ENCODE measurements at places on chromosomes 5 and 9.

- no peak for DNase-seq
These were observed 211.6 kb downstream of the SYK start for GRCh38 chr9:91012933-91013841.

DNA sequence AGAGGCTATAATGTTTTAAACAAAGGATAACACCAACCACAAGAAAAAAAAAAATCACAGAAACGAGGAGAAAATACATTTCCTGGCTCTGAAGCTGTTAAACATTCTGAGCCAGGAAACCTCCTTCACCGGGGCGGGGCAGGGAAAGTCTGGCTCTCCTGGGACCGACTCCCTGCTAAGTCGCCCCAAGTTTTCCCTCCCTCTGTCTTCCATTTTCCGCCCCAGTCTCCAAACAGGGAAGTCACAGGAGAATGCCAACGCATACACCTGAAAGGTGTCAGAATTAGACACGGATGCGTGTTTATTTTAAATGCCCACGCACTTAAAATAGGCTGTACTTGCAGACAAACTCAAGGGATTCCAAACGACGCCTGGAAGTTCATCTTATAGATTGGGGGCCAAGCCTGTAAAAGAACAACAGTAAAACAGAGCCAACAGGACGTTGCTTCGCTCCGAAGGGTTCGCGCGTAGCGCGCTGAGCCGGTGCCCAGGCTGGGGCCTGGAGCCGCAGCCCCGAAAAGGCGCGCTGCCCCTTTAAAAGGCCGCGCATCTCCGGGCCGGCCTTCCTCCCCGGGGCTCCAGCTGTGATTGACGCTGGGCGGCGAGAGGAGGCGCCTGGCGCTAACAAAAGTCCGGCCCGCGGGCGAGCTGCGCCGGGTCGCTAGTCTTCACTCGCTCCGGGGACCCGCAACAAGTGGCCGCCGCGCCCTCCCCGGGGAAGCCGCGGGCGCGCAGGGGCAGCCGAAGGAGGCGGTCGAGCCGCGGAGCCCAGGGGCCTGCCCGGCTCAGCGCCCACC lies at the start of gene FBXL7:
Gene FBXL7, plus strand, starts transcription at position 653 of the 797 bp plus-strand sequence.
- DNase-seq = no peak

DNA sequence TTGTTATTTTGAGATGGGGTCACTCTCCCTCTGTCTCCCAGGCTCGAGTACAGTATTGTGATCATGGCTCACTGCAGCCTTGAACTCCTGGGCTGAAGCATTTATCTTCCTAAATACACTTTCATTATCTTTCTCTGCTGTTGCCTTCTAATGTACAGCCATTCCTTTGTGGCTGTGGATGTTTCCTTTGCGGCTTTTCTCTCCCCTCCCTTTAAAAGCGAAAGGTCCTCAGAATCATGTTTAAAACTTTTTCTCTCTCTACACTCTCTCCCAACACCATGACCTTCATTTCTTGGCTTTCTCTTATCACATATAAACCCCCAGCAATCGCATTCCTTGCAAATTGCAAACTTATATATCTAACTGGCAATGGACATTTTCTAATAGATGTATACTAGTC lies 1.6 kb downstream of the IFNA2 start:
- DNase-seq = no peak

- no peak for DNase-seq
These were observed 264.5 kb upstream of the PRR16 start for GRCh38 chr5:120199559-120199958.

- DNase-seq = no peak
These were observed 10.6 kb downstream of the ERP44 start for GRCh38 chr9:100088202-100088601.

GRCh38 chr5:113172231-113172826 lies 195.7 kb downstream of the DCP2 start:
- no peak for DNase-seq

DNA sequence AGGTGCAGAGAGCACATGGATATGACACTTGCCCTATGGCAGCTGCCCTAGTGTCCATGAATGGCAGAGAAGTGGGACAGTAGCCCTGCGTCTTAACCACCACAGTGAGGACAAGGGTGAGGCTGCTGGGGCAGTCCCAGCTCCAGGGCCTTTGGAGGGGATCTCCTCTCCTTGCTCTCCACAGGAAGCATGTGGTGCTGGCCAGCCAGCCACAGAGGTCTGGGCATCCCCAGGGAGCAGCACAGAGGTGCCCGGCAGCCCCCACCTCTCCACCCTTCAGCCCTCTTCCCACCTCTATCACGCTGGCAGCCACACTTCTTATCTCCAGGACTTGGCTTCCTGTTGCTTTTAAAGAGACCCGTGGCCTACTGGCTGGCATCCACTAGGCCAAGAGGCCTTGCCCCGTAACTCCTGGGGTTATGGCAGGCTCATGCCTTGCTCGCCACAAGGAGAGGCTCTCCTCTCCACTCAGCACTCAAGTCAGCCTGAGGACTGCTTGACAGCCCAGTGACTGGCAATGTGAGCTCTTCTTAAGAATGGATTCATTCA lies 21.9 kb downstream of the CSF2 start:
- no peak for DNase-seq

- DNase-seq = no peak
These were observed 27.0 kb downstream of the GNAQ start for GRCh38 chr9:78004478-78005229.

GRCh38 chr5:82635561-82636288 lies 357.6 kb upstream of the RPS23 start:
- no peak for DNase-seq

- no peak for DNase-seq
These were observed 27.8 kb downstream of the NFIL3 start for GRCh38 chr9:91395553-91396471.

DNA sequence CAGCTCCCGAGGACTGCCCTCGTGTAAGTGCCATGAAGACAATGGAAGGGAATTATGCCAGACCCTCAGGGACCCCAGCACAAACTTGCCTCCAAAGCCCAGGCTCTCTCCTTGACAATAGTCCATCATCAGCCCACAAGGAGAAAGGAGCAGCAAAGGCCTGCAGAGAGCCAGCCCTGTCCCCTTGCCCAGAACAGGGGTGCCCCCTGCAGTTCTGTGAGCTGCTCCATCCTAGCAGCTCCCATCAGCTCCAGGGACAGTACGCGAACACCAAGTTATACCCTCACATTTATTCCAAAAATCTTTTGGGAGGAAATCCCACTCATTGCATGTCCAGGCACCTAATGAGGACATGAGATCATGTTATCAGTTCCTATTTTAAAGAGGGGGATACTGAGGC lies 11.1 kb downstream of the BARX1 start:
- no peak for DNase-seq

- DNase-seq = no peak
These were observed 73.9 kb upstream of the S1PR3 start for GRCh38 chr9:88917375-88917774.

DNA sequence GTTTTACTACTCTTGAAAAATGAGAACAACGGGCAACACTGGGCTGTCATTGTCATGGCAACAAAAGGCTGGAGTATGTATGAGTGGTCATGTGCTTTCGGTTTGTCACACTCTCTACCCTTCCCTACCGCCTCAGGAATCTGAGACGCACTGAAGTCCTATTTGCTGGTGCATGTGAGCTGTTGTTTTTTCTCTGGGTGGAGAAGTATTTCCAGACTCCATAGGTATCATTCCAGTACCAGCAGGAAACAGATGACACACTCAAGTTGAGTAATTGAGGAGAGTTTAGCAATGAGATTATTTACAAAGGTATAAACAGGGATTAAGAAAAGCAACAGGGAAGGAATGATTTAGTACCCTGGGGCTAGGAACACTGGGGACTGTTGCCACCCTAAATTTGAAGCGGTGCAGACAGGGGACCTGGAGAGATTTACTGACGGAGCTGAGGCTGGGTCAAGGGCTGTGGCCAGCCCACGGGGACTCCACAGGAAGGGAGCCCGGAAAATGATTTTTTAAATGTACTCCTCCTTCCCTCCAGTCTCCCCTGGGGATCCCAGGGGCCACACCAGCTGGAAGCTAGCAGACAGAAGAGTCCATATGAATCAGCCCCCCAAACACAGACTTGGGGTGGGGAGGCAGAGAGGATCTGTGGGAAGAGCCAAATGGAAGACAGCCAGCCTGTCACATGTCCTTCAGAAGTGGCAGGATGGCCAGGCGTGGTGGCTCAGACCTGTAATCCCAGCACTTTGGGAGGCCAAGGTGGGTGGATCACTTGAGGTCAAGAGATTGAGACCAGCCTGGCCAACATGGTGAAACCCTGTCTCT lies 13.2 kb upstream of the ZBTB43 start:
- no peak for DNase-seq

- DNase-seq = no peak
These were observed at the start of gene NME5 for GRCh38 chr5:138138949-138139780. TSS of gene NME5 (minus strand) at chr5:138139428. CDS start at chr5:138138780, 648 bp downstream.

DNA sequence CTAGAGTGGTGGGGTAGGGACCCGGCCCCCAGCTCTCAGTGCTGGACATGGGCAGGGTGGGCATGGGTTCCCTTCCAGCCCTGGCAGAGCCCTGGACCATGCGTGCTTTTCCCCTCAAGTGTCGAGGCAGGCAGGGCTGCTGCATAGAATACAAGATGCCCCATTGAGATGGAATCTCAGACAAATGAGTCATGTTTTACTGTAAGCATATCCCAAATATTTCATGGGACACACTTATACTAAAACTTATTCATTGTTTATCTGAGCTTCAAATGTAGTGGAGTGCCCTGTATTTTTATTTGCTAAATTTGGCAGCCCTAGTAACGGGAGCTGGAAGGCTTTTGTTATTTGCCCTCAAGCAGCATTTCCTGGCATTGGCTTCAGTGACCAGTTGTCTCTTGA lies 3.2 kb upstream of the RNU6ATAC start:
- no peak for DNase-seq

GRCh38 chr9:118230329-118230728 lies 526.1 kb downstream of the TLR4 start:
- DNase-seq = no peak

GRCh38 chr9:105150991-105151685 lies 93.3 kb upstream of the SLC44A1 start:
- DNase-seq = no peak

- DNase-seq = peak; percentile 55
These were observed 560 bp downstream of the DOCK2 start for GRCh38 chr5:169637549-169638121.

- DNase-seq = no peak
These were observed 53.9 kb downstream of the ZNF474 start for GRCh38 chr5:122183098-122183787.

GRCh38 chr5:34412736-34413135 lies 243.4 kb upstream of the RAI14 start:
- DNase-seq = no peak

GRCh38 chr5:306011-306805 lies 15.3 kb upstream of the AHRR start:
- DNase-seq = no peak

DNA sequence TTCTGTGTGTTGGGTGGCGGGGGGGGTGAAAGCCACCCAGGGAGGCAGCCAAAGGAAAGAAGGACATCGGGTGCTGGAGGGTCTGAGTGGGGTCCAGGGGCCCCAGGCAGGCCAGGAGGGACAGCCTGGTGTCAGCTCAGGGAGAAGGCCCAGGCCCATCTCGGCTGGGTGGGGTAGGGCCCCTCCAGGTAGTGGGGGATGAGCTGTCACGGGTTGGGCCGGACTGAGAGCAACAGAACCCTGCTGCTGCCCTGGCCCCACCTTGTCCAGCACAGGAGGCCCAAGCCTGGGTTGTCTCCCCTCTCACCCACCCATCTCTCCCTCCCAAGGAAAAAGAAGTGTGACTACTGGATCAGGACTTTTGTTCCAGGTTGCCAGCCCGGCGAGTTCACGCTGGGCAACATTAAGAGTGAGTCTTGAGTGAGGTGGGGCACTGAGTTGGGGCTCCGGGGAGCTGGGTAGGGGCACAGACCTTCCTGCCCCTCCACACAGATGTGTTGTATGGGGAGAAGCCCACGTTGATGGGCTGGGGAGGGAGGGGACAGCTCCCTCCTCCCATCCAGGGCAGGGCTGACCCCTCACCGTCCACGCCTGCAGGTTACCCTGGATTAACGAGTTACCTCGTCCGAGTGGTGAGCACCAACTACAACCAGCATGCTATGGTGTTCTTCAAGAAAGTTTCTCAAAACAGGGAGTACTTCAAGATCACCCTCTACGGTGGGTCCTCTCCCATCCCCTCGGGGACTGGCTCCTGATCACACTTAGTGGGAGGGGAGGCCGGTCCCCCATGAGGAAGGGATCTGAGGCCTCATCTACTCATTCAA lies 2.3 kb downstream of the LCN2 start:
- DNase-seq = no peak

GRCh38 chr9:16679327-16679821 lies 191.1 kb downstream of the BNC2 start:
- DNase-seq = no peak

GRCh38 chr5:60177596-60177995 lies 284.1 kb upstream of the PDE4D start:
- no peak for DNase-seq

GRCh38 chr5:128927644-128928043 lies 37.6 kb upstream of the SLC27A6 start:
- DNase-seq = no peak

DNA sequence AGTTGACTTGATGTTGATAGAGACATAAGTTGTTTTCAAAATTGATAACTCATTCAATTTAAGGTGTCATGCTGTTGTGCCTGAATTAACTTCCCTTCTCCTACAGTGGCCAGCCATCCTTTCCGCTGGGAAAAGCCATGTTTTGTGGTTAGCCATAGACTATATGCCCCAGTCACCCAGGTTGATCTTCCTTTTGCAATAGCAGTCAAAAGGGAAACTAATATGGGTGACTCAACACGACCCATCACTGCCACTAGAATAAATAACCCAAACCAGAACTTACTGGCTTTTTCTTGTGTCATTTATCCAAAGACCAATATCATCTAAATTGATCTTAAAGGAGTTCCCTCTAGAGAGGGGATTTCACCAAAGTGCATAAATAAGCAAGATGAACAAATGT lies 87.4 kb downstream of the PTCD2 start:
- no peak for DNase-seq

GRCh38 chr5:32390819-32391591 lies 53.5 kb downstream of the ZFR start:
- no peak for DNase-seq

All from stimulated activated CD4-positive, alpha-beta T cell treated with anti-CD3 and anti-CD28 coated beads, Interleukin-2, amount 100 ng/mL, for 48 hours (primary cell).